Activated naive CD8-positive, alpha-beta T cell treated with anti-CD3 and anti-CD28 coated beads, Interleukin-2, amount 50 U/mL, for 24 hours (primary cell): ENCODE measurements at places on chromosomes 3 and 15.
A peak's percentile ranks its signal among the peaks of the same experiment; 100 is the strongest.

DNA sequence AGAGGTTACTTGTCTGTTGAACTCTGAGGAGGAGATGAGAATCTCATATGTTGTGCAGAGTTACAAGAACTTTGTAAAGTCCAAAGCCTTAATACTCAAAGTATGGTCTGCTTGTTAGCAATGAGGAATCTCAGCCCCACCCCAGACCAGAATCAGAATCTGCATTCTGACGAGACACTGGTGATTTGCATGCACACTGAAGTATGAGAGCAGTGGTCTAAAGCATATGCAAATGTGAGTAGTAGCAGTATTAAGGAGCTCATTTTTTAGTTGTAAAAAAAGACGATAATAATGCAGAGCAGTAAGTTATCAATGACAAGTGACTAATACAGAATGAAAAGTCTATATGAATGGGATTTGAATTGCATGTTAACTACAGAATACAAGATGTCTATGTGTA lies 327.7 kb downstream of the RYR3 start:
- DNase-seq = no peak

- DNase-seq = no peak
These were observed 272.2 kb upstream of the NR2E3 start for GRCh38 chr15:71538181-71538580.

- DNase-seq = no peak
These were observed 380.3 kb downstream of the RSL24D1 start for GRCh38 chr15:54816401-54816800.

GRCh38 chr3:184651904-184652303 lies 60.0 kb downstream of the MAGEF1 start:
- DNase-seq = no peak

DNA sequence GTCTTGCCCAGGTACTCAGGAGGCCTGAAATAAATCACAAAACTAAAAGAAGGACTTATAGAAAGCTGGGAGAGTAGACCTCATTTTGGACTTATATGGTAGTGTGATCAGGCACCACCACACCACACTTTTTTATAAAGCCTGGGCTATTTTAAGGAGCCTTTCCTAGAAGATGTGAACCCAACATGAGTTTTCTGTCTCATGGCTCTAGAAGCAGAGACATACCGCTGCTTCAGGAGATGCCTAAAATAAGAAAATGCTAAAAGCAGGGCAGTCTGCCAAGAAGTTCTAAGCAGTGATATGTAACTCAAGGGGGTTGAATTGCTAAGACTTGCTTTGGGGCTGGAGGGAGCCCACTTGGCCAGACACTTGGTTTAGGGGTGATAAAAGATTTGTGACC lies 49.6 kb downstream of the SUMF1 start:
- no peak for DNase-seq

- no peak for DNase-seq
These were observed 601 bp upstream of the HYAL2 start for GRCh38 chr3:50323092-50323600.

- no peak for DNase-seq
These were observed 40.1 kb upstream of the MITF start for GRCh38 chr3:69699183-69699582.

DNA sequence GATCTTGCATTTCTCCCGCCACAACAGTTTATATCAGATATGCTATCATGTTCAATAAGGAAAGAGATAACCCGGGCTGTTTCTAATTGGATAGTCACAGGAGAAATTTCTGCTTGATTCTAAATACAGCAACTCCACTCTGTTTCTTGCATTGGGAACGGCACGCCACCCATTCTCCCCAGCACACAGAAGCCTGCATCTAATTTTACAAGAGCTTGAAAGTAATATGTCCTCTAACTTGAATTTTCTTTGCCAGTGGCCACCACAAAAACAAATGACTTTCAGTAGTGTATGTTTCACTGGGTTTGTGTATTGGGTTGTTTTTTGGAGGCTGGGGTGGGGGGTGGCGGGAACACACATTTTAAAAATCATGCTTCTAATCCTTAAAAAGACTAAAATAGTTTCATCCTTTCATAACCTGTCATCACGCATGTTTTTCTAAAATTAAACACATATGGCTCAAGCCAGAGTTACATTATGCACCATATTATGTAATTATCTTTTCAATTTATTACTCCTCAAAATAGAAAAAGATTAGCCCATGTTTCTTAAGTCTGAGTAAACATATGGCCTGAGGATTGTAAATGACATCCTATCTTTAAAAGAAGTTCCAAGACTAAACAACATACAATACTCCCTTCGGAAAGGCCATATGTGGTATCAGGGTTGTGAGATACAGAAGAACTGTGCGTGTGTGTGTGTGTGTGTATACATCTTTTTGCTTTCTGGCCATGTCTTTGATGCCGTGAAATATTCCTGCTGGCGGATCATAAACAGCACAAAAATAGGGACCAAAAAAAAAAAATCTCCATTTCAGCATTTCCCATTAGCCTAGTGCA lies 176.3 kb downstream of the FOXP1 start:
- no peak for DNase-seq

DNA sequence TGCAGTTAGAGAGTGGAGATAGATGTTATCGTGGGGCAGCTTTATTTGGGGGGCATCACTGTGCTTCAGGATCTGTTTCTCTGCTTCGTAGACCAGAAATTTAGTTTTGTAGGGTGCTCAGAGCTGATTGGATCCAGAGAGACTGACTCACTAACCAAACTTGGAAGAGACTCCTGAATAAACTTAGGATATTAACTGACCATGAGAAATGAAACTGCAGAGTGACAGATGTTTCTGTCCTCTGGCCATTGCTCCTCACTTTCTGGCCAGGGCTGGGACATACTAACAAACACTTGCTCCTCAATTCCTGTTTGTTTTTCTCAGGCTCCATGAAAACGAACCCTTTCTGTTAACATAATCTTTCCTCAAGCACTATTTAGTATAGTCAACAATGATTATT lies 4.3 kb downstream of the ZNF592 start:
- no peak for DNase-seq

GRCh38 chr3:192629429-192629828 lies 97.9 kb downstream of the FGF12 start:
- DNase-seq = no peak

DNA sequence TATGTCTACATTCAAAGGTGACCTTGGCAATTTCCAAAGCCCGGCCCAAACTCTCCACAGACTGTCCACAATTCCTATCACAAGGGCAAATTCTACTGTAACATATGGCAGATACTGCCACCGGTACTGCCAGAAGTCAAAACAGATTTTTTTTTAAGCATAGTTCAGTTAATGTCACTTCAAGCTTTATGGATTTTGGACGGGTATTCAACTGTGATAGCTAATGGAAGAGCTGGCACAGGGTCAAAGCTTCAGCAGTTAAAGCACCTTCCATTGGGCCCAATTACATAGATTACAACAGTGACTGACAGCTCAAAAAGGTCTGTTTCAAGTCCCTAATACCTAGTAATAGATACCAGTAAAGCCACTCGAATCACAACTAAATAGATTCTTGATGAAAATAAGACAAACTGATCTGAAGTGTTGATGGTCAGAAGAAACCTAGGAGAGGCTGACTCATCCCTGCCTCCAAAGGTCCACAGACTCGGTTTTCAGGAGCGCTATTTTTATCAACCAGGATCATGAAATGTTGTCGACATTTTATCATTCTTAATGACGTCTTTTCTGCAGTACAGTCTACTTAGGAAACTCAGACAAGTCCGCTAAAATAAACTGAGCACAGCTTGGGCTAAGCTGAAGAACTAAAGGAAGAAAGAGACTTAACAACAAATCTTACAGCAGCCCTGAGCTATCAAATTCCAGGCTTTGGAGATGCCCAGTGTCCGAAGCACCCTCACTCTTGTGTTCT lies 38.7 kb downstream of the ANXA2 start:
- DNase-seq = no peak

DNA sequence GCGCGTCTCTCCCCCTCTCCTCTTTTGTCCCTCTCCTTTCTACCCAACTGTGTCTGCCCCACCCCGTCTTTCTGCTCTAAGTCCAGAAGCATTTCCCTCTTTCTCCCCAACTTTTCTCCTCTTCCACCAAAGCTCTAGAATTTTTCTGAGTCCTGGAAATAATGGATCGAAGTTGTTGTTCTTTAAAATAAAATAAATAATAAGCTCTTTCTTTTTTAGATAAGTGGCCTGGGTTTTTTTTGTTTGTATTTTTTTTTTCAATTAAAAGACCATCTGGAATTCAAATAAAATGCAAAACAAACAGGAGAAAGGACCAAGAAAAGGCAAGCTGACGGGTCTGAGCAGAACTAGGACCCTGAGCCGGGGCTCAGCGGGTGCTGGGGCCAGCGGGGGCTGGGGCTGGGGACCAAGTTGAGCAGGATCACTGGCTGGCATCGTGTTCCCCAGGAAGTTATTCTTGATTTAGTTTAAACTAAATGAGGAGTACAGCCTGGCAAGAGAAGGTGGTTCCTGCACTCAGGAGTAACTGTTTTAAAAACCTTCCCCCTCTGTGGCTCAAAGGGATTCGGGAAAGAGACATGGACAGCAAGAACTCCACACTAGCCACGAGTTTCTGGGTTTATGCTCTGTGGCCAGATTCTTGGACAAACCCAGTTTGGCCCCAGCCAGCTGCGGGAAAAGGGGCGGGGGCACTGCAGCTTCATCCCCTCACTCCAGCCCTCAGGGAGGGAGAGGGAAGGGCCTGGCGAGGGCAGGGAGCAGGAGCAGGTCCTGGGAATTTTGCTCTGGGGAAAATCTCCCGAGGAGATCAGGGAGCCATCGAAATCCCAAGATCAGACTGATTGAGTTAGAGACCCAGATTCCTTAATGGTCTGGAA lies 8.4 kb downstream of the GATA2 start:
- no peak for DNase-seq

DNA sequence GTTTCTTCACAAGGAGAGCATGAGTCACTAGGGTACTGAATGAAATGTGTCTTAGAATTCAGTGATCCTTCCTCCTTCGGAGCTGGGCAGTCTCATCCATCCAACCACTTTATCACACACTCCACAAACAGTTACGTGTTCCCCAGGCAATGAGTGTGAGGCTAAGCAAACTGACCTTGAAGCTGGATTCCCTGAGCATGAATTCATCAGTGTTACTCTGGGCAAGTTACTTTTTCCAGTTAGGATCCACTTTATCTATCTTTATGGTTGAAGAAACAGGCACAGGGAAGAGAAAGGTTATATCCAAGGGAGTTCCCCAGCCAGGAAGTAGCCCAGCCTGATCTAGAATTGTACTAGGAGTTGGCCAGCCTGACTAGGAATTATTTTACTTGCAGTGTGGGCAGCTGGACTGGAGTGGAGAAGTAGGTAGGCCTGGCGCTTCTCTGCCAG lies 17.1 kb upstream of the GCNT3 start:
- DNase-seq = no peak

- DNase-seq = peak; percentile 9
These were observed 161.3 kb downstream of the AKAP13 start for GRCh38 chr15:85541744-85542143.

DNA sequence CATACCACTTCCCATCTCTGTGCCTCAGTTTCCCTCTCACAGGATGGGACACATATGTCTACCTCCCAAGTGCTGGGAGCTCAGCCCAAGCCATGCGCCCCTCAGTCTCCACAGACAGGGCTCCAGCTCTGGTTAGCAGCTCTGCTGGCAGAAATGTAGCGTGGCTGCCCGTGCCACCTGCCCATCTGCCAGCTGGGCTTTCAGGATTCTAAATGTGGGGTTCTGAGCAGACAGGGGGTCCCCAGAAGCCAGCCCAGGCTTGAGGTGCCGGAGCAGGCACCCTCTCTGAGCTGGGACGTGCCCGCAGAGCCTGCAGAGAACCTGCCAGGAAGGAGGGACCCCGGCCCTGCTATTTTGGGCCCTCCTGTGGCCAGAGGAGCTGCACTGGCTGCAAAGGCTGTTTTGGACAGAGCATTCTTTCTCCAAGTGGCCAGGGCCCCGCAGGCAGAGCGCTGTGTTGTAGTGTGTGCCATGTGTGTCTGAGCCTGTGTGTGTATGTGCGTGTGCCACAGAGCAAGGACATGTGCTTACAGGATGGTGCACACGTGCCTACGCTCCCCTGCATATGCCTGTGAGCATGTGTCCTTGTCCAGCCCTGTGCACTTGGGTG lies 31.7 kb downstream of the PSTPIP1 start:
- DNase-seq = peak; percentile 0

DNA sequence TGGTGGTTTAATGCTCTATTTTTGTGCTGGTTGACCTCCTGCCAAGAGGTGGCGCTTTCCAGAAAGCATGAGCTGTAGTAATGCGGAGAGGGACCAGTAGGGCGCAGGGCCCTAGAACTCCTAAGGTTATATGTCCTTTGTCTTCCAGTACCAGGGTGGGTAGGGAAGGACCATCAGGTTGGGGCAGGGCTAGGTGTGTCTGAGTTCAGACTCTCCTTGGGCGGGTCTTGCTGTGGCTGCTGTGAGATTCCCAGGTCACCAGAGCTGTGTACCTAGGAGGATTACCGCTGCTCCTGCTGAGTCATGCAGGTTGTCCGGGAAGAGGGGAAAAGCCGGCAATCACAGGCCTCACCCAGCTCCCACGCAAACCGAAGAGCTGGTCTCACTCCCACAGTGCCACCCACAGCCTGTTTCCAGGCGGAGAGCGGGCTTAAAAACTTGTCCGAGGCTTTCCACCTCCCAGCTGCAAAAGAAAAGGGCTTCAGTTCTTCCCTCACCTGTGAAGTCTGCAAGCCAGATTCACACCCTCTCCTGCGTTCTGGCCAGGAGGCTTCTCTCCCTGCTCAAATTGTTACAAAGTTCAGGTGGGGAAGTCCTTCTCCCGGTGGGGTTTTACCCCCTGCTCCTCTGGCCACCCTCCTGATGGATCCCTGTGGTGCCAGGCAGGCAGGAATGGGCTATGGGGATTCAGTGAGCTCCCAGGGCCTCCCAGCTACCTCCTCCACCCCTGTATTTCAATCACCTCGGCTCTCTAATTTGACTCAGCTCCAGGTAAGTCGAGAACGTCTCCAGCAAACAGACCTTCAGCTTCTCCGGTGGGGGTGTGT lies 37.7 kb upstream of the BCHE start:
- DNase-seq = no peak

DNA sequence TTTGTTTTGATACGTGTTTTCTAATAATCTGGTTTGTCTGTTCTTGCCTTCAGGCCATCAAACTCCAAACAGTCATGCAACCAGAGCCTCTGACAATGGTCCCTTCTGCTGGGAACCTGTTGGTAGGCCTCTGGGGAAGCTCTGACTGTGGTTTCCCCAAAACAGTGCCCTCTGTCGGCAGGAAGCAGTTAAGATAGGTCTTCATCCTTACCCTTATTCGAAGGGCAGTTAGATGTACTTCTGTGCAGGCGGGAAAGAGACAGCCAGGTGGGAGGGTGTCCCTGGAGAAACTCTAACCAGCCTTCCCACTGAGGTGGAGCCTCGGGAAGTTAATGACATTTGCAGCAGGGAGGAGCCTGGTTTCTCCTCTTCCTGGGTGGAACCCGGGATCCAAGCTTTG lies 81.6 kb upstream of the CHMP2B start:
- DNase-seq = peak; percentile 10
